ENCODE measurements at places on chromosomes 5 and 9. TPM values are rescaled to one million over a fixed set of nuclear protein-coding genes. Genes with fewer than 3 reads are reported as not detected.

DBH gene
- total RNA-seq, result not detected

RMI1 gene
- 6.7 TPM for total RNA-seq

- H3K27ac ChIP-seq, result no peak overlapping the region
- DNase-seq, result no peak
- peaks cover 25% of the 10 kb centered on the region for H3K4me1 ChIP-seq
- H3K36me3 ChIP-seq, result no peaks in the 10 kb centered on the region
- no peaks in the 10 kb centered on the region for H3K27me3 ChIP-seq
- no peak overlapping the region for H3K4me3 ChIP-seq
These were observed 23.5 kb downstream of the KCTD16 start for GRCh38 chr5:144194144-144194543.

ELP1 gene
- 25.3 TPM for total RNA-seq

GFPT2 gene
- total RNA-seq, result 13.4 TPM

DNA sequence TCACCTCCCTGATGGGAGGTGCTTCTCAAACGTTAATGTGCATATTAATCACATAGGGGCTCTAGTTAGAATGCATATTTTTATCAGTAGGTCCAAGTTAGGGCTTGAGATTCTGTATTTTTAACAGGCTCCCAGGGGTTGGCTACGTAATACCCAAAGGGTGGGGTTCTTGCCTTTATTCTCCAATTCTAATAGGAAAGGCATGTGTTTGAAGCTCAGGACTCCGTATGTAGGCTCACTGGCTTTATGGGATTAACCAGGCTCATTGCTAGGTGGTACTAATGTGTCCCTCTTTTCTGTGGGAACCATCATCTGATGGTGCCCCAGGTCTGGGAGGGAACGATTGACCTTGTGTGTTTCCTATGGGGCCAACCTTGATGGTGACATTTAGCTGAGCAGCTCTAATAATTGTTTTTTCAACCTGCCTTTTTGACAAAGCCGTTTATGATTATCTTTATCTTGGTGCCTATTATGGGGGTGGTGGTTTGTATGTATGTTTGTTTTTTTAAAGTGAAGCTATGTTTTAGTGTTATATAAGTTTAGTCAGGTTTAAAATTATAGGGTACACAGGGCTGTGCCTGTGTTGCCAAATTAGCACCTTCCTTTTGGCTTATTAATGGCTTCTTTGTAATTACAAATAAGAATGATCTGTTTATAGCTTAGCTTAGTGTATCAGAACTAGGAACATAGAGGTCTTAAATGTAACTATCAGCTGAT lies 20.8 kb downstream of the TJP2 start:
- H3K4me1 ChIP-seq, result peaks cover 54% of the 10 kb centered on the region
- H3K4me3 ChIP-seq, result no peak overlapping the region
- DNase-seq, result no peak
- H3K27me3 ChIP-seq, result no peaks in the 10 kb centered on the region
